ENCODE measurements at places on chromosomes 1 and 21. TPM values are rescaled to one million over a fixed set of nuclear protein-coding genes. Genes with fewer than 3 reads are reported as not detected.
A peak's percentile ranks its signal among the peaks of the same experiment; 100 is the strongest.

Gene PRAMEF6
- total RNA-seq, result not detected

GRCh38 chr1:166811691-166812090 is 27.6 kb upstream of the POGK start:
- DNase-seq, result peak; percentile 27

Gene TEKT2
- 2.1 TPM for total RNA-seq

Gene NTMT2
- total RNA-seq, result not detected

Gene BNIPL
- total RNA-seq, result 0.18 TPM

- no peak for DNase-seq
These were observed 18.6 kb upstream of the POU2F1 start for GRCh38 chr1:167202049-167202448.

DNA sequence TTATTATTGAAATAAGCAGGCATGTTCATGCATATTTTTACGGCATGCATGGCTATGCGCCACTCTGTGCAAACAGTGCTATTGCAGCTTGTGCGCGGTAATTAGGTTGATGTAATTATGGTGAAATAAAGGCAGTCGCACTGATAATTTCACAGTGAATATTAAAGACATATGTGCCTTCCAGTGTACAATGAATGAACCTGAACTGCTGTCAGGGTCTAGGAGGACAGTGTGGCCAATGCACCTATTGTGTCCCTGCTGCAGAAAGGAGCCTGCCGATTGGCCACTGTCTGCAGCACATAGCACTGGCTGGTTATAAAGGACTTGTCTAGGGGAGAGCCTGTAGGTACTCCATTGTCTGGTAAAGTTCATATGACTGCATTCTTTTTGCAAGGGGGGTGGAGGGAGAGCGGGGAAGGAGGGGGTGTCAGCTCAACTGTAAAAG is 340.4 kb downstream of the USP25 start:
- DNase-seq, result peak; percentile 54

GRCh38 chr1:35561297-35561971 is 3.8 kb downstream of the NCDN start:
- DNase-seq, result no peak

Gene HPDL
- 1.4 TPM for total RNA-seq
